Hematopoietic multipotent progenitor cell treated with erythropoietin and hydrocortisone succinate and interleukin-3 and kit ligand, for 4 days (in vitro differentiated cells): ENCODE measurements at places on chromosomes 6 and 20.

GRCh38 chr6:156182356-156182755 lies 594.8 kb upstream of the ARID1B start:
- peak; percentile 80 for DNase-seq

DNA sequence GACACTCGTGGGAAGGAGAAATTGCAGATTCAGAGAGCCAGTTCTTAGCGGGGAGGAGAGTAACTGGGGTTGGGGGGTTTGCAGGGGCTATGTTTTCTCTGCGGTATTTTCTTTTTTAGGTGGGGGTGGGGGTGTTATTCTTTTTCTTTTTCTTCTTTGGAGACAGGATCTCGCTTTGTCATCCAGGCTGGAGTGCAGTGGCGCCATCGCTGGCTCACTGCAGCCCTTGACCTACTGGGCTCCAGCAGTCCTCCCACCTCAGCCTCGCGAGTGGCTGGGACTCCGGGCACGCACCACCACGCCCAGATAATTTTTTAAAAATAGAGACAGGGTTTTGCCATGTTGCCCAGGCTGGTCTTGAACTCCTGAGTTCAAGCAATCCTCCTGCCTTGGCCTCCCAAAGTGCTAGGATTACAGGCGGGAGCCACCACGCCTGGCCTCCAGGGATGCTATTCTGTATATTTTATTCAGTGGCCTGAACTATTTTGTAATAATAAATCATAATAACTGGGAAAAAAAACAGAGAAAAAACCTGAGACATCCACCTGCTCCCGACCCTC lies 57.3 kb downstream of the UBE2V1 start:
- DNase-seq: no peak

GRCh38 chr6:153485072-153485471 lies 354.0 kb upstream of the RGS17 start:
- no peak for DNase-seq

GRCh38 chr6:14871221-14871620 lies 374.6 kb upstream of the JARID2 start:
- no peak for DNase-seq

DNA sequence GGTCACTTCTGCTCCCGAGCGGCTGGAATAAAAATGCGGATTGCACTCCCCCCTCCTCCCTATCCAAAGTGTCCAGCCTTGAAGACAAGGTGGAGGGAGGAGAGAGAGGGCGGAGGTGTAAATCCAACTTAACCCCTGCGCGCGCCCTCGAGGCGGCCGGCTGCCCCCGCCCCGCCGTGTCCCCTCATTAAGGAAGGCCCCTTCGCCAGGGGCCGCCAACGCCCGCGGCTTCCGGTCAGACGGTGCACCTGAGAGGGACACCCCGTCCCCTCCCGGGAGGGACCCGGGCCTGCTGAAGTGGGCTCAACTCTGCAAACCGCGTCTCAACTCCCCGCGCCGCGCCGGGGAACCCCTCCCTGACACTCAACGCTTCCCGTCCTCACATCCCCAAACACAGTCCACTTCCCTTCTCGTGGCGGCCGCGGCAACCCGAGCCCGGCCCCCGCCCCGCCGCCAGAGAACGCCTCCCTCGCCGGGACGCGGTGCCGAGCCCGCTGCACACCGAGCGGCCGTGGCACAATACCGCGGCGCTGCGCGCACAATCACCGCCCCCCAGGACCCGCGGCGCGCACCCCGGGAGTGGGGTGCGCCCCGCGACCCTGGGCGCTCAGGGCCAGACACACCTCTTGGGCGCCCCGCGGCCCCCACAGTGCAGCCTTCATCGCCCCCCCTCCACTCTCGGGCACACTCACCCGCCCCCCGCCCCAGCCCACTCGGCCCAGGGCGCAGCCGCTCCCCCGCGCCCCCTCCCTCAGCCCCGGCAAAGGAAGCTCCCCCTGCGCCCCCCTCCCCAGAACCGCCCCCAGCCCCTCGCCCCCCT lies 102.5 kb downstream of the NOL4L start:
- DNase-seq: peak; percentile 69

GRCh38 chr6:114577109-114577508 lies 234.3 kb upstream of the HS3ST5 start:
- DNase-seq: no peak

- no peak for DNase-seq
These were observed 6.4 kb downstream of the EYA4 start for GRCh38 chr6:133247581-133247980.

DNA sequence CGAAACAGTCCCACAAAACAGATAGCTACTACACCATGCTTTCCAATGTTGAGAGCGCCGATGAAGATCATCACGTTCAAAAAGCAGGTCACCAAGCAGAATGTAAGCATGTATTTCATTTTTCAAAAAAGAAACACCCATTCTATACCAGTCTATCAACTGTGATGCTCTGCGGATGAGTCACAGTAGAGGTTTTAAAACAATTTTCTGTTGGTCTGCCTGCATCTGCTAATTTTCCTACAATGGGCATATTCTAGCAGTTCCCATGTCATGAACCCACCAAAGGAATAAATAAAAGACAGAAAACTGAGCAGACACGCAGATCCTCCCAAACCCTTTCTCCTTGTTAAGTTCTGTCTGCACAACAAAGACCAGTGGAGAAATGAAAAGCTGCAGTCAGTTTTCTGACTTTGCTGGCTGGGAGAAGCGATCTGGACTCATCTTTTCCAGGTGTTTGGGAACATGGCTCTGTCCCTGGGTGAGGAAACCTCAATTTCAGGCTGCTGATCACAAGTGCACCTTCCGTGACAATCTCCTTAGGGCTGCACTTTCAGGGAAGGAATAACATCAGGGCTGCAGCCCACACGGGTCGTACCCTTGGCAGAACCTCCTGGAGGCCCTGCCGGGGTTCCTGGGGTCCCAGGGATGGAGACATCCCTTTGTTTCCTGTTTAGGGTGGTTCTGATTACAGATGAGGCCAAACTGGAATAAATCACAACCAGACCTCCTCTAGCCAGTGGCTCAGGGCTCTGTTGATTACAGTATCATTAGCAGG lies 200.1 kb downstream of the BMP7 start:
- DNase-seq: no peak

DNA sequence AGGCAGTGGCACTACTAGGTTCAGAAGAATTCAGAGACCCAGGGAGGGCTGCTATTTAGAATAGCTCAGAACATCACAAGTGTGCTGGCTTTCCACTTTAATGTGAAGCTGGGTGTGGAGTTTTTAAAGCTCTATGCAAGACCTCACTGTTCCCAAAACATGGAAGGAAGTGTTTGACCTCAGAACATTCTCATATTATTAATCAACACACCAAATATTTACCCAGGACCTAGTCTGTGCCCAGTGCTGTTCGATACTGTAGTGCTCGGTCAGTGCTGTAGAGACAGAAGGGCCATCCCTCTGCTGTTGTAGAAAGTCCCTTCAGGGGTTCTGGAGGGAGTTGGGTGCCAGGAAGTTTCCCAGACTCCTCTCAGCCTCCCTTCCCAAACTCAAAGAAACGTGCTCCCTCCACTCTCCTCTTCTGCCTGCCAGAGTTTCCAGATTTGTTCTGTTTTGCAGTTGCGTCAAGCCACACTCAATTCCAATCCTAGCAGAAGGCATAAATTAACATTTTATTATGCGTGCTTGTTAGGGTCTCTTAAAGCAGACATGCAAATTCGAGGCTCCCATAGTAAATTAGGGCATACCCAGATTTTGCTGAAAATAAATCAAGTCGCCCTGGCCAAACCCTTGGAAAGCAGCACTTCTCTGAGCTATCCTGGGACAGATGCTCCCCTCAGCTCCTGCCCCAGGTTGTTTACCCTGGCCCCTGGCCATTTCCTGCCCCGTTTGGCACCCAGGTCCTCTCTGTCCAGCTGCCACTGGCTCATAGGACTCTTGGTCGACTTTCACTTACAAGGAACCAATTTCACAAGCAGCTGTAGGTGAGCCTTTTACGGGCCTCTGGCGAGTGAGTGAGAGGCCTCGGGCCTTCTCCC lies 248.6 kb downstream of the HIVEP2 start:
- DNase-seq: no peak

GRCh38 chr6:47524136-47524845 lies 46.7 kb downstream of the CD2AP start:
- no peak for DNase-seq

DNA sequence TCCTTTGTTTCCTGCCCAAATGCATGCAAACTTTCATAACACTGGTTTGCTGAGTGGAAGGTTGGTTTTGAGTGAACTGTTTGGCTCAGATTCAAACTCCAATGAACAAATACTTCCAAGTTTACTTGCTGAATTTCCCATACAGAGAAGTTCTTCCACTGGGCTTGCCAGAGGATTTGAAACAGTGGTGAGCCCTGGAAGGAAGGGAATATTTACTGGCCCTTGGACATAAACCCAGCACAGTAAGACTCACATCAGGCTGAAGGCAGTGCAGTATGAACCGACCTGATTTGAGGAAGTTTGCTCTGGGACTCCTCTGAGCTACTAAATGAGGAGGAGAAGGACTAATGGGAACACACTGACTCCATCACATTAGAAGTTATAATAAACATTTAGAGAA lies 3.8 kb downstream of the TRAF3IP2 start:
- no peak for DNase-seq

DNA sequence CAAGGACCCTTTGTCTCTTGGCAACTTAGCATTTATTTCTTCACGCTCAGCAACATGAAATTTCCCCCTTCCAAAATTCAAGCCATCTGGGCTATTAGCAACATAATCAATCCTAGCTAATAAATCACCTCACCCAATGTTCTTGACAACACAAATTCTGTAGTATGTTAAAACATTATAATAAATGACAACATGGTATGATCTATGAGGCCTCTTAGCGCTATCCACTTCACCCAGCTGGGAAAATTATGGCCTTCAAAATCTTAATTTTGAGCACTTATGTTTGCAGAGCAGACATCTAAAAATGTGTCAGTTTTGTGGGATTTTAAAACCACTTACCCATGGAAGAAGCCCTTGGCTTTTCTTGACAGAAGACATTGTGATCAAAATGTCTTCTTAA lies 181.9 kb downstream of the HDGFL1 start:
- DNase-seq: no peak

DNA sequence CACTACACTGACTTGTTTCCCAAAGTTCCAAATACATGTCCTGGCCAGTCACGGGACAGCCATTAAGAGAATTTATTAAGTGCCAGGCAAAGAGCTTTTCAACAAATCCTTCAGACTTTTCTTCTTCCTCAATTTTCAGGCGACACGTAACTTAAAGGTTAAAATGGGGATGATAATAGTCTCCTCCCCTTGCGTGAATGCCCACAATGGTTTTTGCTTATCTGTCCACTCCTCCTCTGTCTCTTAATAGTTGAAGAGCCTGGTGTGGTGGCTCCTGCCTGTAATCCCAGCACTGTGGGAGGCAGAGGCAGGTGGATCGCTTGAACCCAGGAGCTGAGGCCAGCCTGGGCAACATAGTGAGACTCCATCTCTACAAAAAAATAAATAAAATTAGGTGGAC lies 11.4 kb upstream of the PARD6B start:
- peak; percentile 72 for DNase-seq

DNA sequence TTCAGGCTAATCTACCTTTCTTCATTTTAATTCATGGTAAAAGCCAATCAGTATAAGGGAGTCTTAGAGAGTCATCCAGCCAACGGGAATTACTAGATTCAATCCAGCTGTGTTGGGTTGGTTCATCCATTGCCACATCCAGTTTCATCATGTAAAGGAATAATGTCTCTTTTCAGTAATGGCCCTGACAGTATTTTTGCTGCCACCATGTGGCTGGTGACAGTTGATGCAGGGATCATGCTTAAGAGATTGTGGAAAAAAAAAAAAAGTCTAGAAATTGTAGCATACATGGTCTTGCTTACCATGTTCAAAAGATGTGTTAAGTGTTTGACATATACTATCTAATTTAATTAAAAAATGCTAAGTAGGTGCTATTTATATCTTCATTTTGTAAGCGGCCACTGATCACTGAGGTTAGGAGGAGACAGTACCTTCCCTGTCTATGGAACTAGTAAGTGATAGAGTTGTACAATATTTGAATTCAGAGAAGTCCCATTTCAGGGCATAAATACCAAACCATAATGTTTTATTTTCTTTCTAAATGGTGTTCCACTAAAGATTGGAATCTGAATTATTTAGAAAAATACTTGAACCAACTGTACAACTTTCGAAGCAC lies 135.9 kb downstream of the KHDRBS2 start:
- DNase-seq: peak; percentile 74

GRCh38 chr20:49119988-49120387 lies 68.1 kb downstream of the STAU1 start:
- DNase-seq: no peak

GRCh38 chr6:20929283-20929682 lies 395.0 kb downstream of the CDKAL1 start:
- DNase-seq: no peak

GRCh38 chr6:25166955-25167748 lies 112.0 kb upstream of the CARMIL1 start:
- peak; percentile 61 for DNase-seq

DNA sequence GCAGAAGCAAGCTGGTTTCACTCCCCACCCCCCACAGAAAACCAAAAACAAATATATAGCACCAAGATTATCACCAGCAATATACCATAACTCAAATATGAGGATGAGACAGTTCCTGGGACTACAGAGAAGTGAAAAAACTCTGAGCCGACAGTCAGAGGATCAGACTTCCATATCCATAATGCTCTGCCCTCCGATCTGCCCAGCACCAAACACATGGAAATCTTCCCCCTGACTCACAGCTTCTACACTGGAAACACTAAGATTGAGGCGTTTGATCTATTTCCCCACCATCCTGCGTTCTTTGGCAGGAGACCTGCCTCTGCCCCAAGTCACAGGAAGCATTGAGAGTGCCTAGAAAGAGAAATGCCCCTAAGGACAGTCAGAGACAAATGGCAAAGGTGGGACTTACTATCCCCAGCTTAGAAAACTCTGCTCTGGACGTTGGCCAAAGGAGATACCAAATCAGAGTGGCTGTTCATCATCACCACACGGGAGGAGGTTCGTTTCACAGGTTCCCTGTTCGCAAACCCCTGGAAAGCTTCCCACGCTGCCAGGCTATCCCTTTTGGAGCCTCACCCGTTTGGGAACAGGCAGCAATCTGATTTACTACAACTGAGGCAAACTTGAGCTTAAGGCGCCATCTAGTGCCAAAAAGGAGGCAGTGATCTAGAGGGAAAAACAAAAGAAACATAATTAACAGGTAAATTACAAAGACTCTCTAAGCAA lies 48.7 kb upstream of the SRSF6 start:
- peak; percentile 44 for DNase-seq

- peak; percentile 70 for DNase-seq
These were observed 198.6 kb downstream of the DTNBP1 start for GRCh38 chr6:15464211-15464725.

- DNase-seq: peak; percentile 72
These were observed 30.0 kb downstream of the ALDH5A1 start for GRCh38 chr6:24524805-24525204.

- DNase-seq: no peak
These were observed 55.3 kb upstream of the TPD52L1 start for GRCh38 chr6:125098253-125098652.

- DNase-seq: no peak
These were observed 370 bp downstream of the CDH22 start for GRCh38 chr20:46307999-46308257.

GRCh38 chr6:41215777-41216176 lies 12.4 kb upstream of the TREML4 start:
- no peak for DNase-seq

- no peak for DNase-seq
These were observed 61.8 kb downstream of the NFATC2 start for GRCh38 chr20:51480507-51481270.
